RWPE1 (cell line): ENCODE measurements at places on chromosomes 12 and 14.

GRCh38 chr12:122473543-122474323 lies 27.0 kb downstream of the ZCCHC8 start:
- peak; percentile 49 for DNase-seq

- DNase-seq, result no peak
These were observed 72.9 kb upstream of the SRSF5 start for GRCh38 chr14:69693801-69694729.

GRCh38 chr14:21384494-21384851 lies 654 bp upstream of the SUPT16H start:
- DNase-seq, result peak; percentile 16

DNA sequence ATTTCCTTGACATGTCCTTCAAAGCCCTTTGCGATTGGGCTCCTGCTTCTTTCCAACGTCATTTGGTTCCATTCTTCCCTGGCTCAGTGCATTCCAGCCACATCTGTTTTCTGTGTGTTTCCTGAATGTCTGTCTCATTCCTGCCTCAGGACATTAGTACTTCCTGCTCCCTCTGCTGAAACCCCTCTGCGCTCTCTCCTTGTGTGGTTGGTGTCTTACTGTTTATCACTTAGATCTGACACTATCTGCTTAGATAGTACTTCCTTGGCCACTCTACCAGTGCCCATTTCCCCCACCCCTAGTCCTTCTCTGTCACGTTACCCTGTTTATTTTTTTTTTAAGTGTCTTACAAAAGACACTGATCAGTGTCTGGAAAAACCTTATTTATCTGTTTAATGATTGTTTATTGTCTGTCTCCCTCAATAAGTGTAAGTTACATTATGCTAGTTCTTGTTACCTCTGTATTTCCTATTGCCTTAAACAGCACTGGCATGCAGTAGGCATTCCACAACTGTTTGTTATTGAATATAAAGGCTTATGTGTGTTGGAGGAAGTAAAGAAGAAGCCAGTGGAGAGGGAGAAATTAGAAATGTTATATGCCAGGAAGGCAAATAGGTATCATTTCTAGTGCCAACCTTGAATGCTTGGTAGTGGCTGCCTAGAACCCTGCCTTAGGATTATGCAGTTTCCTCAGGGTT lies 21.5 kb downstream of the DYRK2 start:
- DNase-seq, result no peak

- no peak for DNase-seq
These were observed 71.6 kb upstream of the MDGA2 start for GRCh38 chr14:47746986-47747385.

GRCh38 chr14:54342806-54343205 lies 54.0 kb upstream of the CDKN3 start:
- DNase-seq, result no peak

DNA sequence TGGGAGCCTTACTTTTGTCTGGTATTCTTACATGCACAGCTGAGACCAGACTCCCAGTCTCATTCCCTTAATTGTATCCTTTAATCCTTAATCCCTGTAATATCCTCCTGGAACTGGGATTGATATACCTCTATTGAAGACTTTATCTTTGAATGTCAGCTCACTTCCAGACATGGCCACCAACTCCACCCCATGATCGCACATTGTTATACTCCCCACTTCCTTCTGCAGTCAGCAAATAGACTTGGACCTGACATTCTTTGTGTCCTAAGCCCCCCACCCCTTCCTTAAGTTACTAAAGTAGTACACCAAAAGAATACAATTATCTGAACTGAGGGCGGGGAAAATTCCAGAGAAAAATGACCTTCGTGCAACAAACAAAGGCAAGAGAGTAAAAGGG lies 8.6 kb upstream of the OSBPL8 start:
- DNase-seq, result no peak

- no peak for DNase-seq
These were observed 2.2 kb downstream of the LRFN5 start for GRCh38 chr14:41608681-41609390.

- DNase-seq, result peak; percentile 57
These were observed 6.8 kb downstream of the RASSF9 start for GRCh38 chr12:85829391-85829790.

DNA sequence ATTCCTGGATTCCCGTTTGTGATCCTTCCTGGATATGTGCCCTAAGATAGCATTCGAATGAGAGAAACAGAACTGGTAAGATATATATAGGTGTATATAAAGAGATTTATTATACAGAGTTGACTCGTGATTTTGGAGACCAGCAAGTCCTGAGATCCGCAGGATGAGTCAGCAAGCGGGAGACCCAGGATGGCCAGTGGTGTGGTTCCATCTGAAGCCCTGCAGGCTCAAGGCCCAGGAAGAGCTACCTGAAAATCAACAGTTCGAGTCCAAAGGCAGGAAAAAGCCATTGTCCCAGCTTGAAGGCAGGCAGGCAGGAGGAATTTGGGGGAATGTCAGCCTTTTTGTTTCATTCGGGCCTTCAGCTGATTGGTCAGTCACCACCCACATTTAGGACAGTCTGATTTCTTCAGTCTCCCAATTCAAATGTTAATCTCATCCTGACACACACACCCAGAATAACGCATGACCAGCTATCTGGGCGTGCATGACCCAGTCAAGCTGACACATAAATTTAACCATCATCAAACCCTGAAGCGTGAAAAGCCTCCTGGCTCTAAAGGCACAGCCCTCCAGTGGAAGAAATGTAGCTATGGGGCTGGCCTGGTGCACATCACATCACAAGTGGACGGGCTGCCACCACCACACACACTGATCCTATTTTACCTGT lies 44.3 kb downstream of the TUNAR start:
- no peak for DNase-seq

DNA sequence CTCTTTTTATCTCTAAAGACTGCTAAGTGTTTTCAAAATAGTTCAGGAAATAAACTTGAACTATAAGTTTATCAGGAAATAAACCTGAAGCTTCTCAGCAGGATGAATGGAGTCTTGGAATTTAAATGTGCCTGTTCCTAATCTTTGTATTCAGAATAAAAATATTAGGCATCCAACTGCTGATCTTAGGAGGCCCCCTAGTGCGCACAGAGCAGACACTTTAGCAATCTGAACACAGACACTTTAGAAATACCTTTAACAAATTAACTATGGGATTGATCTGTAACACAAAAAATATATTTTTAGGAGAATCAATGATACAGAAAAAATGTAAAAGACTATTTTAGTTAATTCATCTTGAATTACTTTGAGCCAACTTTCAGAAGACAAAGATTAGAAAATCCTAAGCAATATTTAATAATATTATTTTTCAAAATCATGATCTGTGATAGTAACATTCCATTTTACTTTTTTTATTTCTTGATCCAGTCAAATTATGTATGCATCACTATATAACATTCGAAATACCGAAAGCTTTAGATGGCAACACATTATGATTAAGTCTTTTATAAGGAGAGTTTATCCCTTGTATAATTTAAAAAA lies 80.9 kb downstream of the SLC41A2 start:
- DNase-seq, result peak; percentile 43

DNA sequence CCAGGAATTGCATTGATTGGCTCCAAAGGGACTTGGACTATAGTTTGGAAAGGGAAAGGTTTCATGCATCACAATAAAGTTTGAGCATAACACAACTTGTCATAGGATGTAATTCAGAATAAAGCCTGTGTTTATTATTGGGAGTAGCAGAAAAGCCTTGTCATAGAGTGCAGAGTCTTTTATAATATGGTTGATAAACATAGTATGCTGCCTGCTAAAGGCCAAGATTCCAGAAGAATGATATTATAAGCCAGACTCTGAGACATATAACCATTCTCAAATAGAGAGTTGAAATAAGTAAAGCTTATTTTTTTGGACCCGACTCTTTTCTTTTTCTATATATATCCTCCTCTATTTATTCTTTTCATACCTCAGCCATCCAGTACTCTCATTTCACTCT lies 207.3 kb downstream of the LRIG3 start:
- no peak for DNase-seq

- DNase-seq, result no peak
These were observed 80.4 kb upstream of the SINHCAF start for GRCh38 chr12:31406345-31406744.

DNA sequence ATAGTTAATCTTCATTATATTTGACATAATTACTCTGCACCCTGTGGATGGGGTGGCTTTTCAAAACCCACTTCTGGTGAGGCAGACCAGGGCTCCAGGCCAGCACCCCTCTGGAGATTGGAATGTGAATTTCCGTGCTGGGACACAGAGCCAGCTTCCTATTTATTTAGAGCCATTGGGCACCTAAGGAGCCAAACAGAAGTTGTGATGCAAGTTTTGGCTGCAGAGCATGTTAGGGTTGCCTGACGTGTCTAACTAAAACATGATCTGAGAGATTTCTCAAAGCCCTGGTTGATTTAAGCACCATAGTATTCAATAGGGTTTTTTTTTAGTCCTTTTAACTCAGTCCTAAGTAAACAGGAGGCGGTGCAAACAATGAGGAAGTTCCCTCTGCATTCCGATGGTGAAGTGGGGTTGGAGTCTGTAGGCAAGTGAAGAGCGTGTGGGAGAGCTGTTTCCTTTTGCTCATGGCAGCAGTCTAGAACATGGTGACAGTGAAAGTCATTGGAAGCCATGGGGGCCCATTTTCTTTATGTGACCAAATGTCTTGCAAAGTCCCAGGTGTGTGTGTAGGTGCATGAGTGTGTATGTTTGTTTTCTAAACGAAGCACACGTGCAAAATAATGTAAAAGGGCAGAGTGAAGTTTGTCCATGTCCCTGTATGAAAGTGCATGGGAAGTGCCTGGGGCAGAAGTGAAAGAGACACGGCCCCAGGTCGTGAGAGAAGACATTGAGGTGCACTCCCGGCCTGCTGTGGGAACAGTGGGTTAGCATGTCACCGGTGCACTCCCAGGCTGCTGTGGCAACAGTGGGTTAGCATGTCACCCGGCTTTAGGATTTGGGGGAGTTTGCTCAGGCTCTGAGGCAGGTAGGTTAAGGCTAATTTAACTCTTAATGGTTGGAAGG lies 117.7 kb downstream of the PRKCH start:
- peak; percentile 44 for DNase-seq

DNA sequence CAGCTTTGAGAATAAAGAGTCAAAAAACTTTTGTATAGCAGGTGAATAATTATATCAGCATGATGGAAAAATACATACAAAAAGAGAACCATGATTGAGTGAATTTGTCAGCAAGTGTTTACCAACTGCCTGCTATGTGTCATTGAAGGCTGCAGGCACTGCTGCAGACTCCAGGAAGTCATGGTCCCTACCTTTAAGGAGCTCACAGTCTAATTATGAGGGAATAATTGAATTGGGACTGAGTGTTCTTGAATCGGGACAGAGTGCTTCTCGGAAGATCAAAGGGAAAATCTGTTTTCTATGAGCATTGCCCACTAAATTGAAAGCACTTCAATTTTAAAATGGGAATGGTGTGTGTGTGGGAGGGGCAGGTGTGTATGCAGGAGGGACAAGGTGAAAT lies 9.5 kb downstream of the OR10AD1 start:
- no peak for DNase-seq

- DNase-seq, result no peak
These were observed 119.0 kb upstream of the CPSF6 start for GRCh38 chr12:69120354-69120753.

DNA sequence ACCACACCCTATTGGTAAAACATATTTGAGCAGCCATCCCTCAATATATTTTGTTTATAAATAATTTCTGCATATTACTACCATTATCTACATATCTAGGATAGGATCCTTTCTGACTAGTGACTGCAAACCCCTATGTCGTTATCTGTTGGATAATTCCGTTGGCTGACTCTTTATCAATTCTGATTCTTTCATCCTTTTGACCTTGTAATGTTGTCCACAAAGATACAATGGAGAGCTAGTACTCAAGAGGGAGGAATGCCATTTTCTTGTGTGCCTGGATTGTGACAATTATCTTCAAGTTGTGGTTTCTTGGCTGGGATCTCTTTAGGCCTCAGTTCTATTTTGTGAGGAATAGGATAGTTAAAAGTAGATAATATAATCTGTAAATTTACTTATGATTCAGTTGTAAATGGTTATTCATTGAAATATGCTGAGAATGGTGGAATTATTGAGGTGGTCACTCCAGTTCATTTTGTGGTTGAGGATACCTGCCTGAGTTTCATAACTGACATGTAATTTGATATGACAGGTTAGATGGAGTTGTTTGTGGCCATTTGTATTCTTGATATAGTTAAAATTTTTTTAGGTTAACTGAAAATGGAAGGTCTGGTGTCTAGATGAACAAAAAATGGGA lies 10.1 kb downstream of the CHST11 start:
- no peak for DNase-seq

DNA sequence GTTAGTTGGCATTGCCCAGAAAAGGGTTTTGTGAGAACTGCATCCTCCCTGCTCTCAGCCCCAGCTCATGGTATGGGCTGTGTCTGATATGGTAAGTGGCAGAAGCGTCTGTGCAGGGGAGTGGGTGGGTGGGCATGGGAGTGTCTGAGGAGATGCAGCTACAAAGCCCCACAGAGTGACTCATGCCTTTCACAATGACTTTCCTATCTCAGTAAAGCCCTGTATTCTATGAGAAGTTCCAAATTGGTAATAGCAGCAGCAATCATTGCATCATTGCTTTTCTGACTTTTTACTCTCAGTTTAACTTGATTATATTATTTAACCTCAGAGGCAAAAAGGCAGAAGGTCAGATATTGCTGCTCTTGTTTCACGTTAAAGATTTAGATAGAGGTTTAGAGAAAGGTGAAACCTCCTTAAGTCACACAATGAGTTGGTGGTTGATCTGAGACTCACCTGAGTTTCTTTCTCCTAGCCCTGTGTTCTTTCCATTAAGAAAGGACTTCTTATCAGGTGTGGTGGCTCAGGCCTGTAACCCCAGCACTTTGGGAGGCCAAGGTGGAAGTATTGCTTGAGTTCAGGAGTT lies 171.7 kb downstream of the SLC5A8 start:
- no peak for DNase-seq

DNA sequence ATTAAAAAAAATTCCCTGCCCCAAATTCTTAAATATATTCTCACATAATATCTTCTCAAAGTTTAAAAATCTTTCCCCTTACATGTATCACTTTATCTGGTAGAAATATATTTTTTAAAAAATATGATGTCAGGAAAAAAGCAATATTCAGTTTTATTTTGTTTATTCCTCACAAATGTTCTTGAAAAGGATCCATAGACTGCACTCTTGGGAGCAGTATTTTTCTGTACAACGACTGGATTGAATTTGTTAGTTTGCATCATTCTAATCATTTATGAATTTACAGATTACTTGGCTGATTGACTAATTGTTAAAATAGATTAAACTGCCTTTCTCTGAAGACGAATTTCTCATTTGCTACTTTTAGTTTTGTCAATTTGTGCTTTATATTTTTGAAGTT lies 468.1 kb upstream of the NOVA1 start:
- DNase-seq, result no peak

DNA sequence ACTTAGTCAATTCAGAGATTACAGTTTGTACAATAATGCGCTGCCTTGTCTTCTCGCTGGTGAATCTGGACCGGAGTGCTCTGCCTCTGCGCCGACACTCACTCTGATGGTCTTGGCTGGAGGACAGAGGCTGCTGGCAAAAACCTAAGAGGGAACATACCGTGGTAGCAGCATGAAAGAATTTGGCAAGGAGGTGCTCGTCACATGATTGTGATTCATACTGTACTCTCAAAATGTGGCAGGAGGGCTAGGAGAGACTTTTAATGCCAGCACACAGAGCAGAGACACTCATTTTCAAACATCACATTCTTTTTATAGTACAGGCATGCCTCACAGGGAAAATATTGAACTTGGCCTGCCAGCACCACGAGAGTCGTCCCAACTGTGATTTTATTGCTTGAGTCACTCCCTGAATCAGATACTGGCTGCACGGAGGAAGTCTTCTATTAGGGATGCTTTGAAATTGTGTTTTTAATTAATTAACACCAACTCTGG lies 67.8 kb downstream of the HMGA2 start:
- DNase-seq, result peak; percentile 88

- no peak for DNase-seq
These were observed 413.8 kb downstream of the BCL11B start for GRCh38 chr14:98858158-98858557.
